G401 (cell line): ENCODE measurements at places on chromosomes 4 and X.

- DNase-seq: no peak
Observed at GRCh38 chrX:122047261-122047660, 999.9 kb downstream of the GLUD2 start.

- DNase-seq: no peak
Observed at GRCh38 chrX:47563801-47564315, 2.9 kb downstream of the ARAF start.

DNA sequence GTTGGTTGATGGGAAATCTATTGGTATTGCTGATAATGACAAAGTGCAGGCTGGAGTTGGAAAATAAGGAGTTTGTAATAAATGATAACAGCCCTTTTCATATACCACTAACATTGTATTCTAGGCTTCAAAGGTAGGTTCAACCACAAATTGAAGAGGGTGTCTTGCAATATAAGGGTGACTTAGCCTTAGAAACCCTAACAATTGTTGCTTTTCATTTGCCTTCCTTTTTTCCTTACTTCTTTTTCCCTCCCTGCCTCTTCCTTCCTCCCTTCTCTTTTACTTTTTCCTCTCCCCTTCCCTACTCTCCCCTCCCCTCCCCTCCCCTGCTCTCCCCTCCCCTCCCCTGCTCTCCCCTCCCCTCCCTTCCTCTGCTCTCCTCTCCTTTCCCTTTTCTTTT, 10.9 kb upstream of the AGA start:
- no peak for DNase-seq

DNA sequence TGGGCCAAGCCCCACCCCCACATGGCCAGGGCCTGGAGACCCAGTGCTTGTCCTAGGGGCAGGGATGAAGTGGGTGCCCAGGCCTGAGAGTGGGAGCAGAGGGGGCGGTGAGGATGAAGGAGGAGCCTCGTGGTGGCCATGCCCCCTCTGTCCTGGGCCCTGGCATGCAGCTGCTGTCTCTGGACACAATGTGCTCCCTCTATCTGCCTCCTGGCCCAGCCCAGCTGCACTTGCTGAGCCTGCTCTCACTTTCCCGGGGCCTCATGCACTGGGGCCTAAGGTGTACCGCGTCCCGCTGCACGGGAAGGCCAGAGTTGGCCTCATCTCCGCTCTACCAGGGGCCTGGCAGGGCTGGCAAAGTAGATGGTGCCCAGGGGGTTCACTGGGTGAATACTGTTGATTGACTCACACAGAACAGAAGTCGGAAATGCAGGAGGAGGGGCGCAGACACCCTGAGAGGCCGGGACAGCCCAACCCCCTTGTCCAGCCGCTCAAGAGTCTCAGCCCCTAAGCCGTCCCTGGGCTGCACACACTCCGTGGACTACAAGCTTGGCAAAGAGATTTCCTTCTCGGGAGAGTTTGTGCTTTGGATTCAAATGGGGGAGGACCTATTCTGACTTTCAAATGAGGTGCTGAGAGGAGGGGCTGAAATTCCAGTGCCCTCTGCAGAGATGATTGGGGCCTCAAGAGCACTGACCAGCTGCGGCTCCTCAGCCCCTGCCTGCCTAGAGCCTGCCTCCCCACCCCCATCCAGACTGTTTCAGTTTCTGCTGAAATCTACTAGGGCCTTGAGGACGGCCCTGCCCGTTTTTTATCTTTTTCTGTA, 112.4 kb downstream of the PSAPL1 start:
- DNase-seq: peak; percentile 30

- no peak for DNase-seq
Observed at GRCh38 chrX:72026341-72027023, 105.2 kb downstream of the RTL5 start.

- DNase-seq: no peak
Observed at GRCh38 chr4:13449590-13449989, 34.5 kb downstream of the RAB28 start.

DNA sequence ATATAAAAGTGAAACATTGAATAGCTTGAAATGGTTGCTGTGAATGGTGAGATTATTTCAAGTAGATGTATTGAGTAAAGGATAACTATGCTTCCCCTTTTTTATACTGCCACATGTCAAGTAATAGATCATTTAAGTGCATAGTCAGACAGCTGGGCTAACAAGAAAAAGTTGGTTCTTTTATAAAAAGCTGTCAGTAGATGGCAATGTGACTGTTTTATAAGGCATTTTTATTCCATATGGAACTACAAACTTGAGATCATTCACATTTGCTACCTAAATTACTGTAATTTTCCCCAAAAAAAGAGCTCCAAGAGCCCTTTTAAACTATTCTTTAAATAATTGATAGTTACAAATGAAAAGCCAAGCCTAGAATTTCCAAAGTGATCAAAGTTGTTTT, 831.0 kb downstream of the C4orf33 start:
- DNase-seq: no peak

- no peak for DNase-seq
Observed at GRCh38 chrX:121455890-121456289, 408.5 kb downstream of the GLUD2 start.

DNA sequence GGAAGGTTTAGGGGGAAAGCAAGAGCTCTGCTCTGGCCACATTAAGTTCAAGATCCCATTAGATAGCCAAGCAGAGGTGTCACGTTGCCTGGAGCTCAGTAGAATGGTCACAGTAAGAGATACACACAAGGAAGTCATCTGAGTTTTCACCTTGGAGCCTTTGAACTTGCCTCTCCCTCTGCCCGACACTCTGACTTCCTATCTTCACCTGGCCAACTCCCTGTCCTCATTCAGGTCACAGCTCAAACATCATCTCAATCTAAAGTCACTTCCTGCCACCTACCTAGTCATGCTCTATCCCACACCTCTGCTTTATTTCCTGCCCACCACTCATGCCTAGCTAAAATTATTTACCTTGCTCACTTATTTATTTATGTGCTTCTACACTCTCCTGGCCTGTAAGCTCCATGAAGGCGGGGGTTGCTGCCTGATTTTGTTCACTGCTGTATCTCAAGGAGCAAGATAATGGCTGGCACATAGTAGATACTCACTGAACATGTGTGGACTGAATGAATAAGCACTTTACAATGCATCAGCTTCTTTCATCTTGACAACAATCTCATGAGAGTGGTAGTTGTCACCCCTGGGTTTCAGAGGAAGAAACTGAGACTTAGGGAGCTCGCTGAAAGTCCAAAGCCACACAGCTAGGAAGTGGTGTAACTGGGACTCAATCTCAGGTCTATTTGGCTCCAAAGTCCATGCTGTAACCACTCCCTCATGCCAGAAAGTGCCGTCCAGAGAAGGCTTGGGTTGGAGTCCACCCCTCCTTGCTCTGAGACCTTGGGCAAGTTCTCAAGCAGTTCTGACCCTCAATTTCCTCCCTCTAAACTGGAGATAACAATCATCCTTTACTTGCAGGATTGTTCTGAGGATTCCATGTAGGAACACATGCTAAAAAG, 40.3 kb downstream of the EFNB1 start:
- no peak for DNase-seq

DNA sequence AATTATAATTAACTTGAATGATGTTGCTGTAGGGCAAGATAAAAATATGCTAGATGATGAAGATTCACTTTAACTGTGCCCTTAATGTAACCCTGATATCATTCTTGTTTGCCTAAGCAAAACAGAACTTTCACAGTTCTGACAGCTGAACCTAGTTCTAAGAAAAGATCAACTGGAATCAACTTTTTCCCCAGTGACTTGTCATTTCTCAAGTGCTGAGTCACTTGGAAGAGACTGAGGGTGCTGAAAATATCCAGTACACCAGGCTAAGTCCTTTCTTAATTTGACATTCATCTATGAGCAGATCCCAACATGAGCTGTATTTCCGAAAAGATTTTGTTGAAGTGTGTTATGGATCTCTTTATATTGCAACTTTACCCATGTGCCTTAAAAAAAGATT, 140.4 kb downstream of the MID1IP1 start:
- DNase-seq: no peak

- DNase-seq: no peak
Observed at GRCh38 chr4:147003956-147004809, 58.5 kb upstream of the TTC29 start.

GRCh38 chr4:83237591-83237990, 47.0 kb downstream of the COQ2 start:
- no peak for DNase-seq

GRCh38 chr4:23930750-23931488, 41.1 kb upstream of the PPARGC1A start:
- DNase-seq: peak; percentile 53

DNA sequence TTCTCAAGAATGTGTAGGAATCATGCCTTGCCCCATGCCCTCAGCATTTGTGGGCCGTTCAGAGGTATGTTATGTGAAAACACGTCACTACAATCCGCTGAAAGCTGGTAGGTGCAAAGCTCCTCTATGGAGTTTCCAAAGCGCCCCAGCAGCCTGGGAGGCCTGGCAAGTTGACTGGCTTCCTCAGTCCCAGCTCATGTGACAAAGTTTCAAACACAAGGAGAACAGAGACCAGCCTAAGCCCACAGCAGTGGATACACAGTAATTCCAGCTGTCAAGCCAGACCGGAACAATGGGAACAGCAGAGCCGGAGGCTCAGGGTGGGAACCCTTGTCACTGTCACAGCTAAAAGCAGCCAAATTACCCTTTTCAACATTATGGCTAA, 33.5 kb downstream of the NAT8L start:
- DNase-seq: no peak

DNA sequence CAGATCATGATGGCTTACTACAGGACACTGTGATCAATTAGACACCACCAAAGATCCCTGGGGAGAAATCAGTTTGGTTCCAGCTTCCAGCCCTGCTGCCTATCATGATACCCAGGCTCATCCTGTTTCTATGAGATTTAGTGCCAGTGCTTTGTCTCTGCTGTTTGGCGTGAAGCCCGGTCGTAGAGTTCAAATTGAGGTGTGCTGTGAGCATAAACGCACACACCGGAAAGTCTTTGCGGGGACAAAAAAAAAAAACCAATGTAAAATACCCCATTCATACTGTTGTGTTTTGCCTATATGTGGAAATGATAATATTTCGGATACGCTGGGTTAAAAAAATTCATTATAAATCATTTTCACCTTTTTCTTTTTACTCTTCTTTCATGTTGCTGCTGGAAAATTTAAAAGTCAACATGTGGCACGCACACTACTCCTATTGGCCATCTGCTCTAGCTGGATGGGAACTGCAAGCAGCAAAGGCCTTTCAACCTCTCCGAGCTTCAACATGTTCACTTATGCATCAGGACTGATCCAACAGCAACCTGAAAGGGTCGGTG, 607 bp upstream of the DKC1 start:
- DNase-seq: no peak

DNA sequence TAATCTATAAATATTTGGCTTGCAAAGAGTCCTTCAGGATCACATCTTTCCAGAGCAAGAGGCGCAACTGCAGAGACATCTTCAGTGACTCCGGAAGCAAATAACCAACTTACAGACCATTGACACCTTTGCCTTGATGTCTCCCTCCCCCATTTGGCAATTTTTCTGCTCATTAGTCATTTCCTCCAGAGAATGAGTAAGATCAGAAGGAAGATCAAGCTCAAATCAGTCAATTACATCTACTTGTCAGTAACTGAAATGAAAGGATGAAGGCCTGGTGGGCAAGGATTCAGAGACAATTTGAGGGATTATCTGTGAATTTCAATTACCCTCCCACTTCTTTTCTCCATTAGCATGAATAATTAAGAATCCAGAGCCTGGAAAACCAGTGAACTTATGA, 665.6 kb upstream of the CPEB2 start:
- no peak for DNase-seq

DNA sequence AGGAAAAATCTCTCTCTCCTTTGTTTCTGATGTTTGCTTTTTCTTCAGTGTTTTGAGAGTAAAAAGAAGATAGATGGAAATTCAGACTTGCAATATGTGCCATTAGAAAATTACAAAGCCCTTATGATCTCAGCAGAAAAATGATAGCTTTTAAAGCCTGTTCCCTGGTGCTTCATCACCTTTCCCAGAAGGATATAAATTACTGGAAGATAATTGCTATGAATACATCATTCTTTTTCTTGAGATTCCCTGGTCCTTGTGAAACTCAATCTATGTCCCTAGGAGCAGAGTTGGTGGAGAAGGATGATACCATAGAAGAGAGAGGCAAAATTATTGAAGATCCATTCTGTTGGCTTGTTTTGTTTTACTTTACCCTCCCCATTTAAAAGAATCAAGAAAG, 86.5 kb downstream of the GLRA3 start:
- no peak for DNase-seq

DNA sequence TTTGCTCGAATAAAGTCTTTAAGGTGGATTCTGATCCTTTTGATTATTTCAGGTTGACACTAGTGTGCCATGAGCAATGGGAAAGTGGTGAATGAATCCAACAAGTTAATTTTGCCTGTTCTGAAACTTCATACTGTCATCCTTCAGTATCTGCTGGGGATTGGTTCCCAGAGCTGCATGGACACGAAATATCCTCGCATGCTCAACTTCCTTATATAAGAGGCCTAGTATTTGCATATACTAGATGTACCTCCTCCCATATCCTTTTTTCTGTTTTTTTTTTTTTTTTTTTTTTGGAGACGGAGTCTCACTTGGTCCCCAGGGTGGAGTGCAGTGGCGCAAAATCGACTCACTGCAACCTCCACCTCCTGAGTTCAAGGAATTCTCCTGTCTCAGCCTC, 23.0 kb upstream of the PDS5A start:
- DNase-seq: no peak

GRCh38 chrX:85065512-85066198, 62.0 kb downstream of the APOOL start:
- no peak for DNase-seq

DNA sequence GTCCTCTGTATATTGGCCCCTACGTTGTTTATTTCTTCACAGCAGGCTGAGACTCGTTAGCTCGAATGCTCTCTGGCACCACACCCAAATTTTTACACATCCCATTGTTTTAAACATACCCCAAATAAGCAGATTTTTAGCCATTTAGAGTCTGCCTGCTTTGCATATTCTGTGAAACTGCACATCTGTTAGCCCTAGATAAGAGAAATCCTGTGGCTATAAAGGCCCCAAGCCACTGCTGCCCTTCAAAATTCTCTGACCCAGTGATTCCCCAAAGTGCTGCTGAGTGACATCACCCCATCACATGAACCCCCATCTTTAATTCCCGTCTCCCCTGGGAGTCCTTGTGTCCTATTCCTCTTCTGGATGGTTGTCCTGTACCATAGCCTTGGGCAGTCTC, 20.8 kb downstream of the TEX13C start:
- no peak for DNase-seq

DNA sequence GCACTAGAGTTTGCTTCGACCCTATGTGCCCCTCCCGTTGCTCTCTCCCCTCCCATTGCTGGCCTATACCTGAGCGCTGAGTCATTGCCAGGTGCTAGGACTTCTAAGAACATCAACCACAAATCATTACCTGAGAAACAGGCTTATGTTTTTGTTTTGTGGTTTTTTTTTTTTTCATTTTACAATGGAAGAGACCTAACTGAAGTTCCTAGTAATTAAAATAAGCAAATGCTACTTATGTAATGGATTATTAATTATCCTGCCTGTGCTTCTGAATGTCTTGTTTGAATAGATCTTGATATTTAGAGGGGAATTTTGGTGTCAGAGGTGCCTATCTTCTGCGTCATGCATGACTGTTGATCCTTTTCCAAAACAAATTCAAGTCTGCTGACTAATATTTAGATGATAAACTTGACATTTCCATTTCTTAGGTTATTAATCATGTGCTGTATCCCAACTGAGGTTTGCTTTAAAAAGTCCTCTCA, 275.4 kb upstream of the CPEB2 start:
- DNase-seq: no peak

GRCh38 chrX:136731207-136731782, 49.4 kb downstream of the ARHGEF6 start:
- no peak for DNase-seq

GRCh38 chr4:120853161-120853935, 69.2 kb downstream of the PRDM5 start:
- DNase-seq: no peak
